Central memory CD8-positive, alpha-beta T cell (primary cell): ENCODE measurements at places on chromosomes 1 and 21.

- no peak for DNase-seq
Observed at GRCh38 chr1:213737398-213738035, 250.3 kb upstream of the PROX1 start.

GRCh38 chr1:109623601-109624161 is 4.0 kb downstream of the AMPD2 start:
- DNase-seq: no peak

DNA sequence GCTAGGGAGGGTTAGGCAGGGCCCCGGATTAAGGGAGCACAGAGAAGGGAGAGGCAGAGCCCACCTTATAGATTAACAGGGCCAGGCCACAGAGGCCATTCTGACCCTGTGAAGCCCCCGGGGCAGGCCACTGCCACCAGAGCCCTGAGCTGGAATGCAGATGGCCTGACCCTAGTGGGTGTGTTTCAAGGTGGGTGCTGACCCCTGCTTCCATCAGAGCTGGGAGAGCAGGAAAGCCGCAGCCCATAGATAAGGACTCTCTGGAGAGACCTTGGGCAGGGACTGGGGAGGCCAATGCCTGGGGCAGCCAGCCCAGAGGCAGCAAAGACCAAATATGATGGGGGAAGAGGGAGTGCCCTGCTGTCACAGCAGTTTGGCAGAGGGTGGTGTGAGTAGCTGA is 35.9 kb downstream of the NCMAP start:
- no peak for DNase-seq

GRCh38 chr1:231867607-231868006 is 241.0 kb downstream of the DISC1 start:
- no peak for DNase-seq

DNA sequence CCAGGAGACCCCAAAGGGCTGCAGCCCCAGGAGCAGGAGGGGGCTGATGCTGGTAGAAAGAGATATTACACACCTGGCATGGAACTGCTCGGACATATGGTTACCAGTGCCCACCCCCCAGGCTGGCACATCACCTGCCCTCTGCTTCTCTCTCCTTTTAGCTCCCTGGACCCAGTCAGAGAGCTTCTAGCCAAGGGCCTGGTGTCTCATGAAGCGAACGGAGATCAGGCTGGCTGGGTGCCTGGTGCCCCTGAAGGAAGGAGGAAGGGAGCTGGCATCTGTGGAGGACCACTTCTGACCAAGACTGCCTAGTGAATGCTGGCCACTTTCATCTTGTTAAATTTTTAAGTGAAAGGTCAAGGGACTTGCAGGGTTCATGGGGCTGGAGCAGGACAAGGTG is 53.1 kb downstream of the FOXO6 start:
- no peak for DNase-seq

DNA sequence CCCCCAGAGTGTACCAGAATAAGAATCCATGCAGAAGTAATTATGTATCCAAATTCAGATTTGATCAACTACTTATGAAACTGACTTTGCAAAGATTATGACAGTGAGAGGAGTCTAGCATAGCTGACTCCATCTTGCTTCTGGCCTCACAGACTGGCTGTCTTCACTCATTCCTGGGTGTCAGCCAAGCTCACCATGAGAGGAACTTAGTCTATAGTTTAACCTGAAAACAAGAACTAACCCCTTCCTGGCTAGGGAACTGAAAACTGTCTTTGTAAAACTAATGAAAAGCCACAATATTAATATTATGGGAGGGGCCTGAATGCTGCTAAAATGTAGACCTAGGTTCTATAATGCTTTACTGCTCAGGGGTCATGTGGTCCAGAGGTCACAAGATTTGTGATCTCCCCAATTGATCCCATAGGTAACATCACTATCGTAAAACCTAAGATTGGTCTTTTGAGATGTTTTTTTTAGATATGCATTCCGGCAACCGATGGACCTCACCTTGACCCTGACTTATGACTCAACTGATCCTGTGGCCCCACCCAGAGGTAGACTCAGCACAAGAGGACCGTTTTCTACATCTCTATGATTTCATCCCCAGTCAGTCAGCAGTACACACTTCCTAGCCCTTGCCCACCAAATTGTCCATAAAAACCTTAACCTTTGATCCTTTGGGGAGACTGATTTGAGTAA is 55.2 kb downstream of the ATP1B1 start:
- DNase-seq: no peak

- no peak for DNase-seq
Observed at GRCh38 chr1:36109041-36109679, 15.9 kb downstream of the COL8A2 start.

DNA sequence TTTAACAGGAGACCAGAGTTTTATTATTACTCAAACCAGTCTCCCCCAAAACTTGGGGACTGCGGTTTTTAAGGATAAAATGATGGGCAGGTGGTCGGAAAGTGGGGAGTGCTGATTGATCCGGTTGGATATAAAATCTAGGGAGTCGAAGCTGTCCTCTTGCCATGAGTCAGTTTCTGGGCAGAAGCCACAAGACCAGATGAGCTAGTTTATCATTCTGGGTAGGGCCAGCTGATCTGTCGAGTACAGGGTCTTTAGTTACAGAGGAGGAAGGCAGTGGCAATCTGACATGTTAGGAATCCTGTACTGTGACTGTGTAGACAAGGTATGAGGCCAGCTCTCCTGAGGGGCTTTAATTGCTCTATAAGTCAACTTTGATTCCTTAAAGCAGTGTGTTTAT is 22.9 kb upstream of the FOXE3 start:
- no peak for DNase-seq

GRCh38 chr1:47912756-47913155 is 84.4 kb downstream of the TRABD2B start:
- no peak for DNase-seq

GRCh38 chr1:177922209-177922608 is 47.6 kb downstream of the SEC16B start:
- no peak for DNase-seq

GRCh38 chr1:67687649-67688048 is 2.6 kb downstream of the GADD45A start:
- DNase-seq: no peak

- no peak for DNase-seq
Observed at GRCh38 chr1:58165073-58165472, 381.5 kb downstream of the OMA1 start.

GRCh38 chr21:38837806-38838461 is 32.2 kb downstream of the ETS2 start:
- no peak for DNase-seq

GRCh38 chr1:68321084-68321685 is 88.9 kb upstream of the WLS start:
- no peak for DNase-seq

DNA sequence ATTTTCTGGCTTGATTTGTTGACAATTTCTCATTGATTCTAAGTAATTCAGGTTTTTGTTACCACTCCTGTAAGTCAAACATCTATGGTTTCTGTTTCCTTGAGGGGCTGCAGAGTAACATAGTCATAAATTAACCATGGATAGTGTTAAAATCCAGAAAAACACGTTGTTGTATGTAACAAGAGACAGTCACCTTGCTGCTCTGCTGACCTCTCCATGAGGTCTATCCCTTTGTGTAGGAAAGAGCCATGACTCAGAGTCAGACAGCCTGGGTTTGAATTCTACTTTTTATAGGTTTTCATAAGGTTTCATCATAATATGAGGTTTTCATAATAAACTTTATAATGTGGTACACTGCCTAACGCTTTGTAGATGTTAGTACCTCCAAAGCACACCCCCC is 27.6 kb upstream of the NBL1 start:
- no peak for DNase-seq
